Mesenteric fat pad (tissue), 1 donor: ENCODE measurements at places on chromosomes 4 and X. TPM values are rescaled to one million over a fixed set of nuclear protein-coding genes. Genes with fewer than 3 reads are reported as not detected.

The RENBP gene
- 34.5 TPM for total RNA-seq

The CENPE gene
- total RNA-seq, result 1.2 TPM

The MAGEA6 gene
- total RNA-seq, result not detected

The TKTL2 gene
- not detected for total RNA-seq

The JADE3 gene
- total RNA-seq, result 7.2 TPM

The USP38 gene
- total RNA-seq, result 20.7 TPM

The PCSK1N gene
- total RNA-seq, result not detected

The KCNE5 gene
- 0.80 TPM for total RNA-seq

The AFAP1 gene
- total RNA-seq, result 33.9 TPM

The ZNF157 gene
- total RNA-seq, result not detected

The FAM9C gene
- not detected for total RNA-seq

The HTR2C gene
- total RNA-seq, result not detected

The RHOXF1 gene
- 1.2 TPM for total RNA-seq

The SERTM2 gene
- not detected for total RNA-seq

The TMEM31 gene
- not detected for total RNA-seq

The GC gene
- total RNA-seq, result not detected

The MAGEA2B gene
- total RNA-seq, result not detected

The GAK gene
- total RNA-seq, result 91.3 TPM

The ABCD1 gene
- total RNA-seq, result 32.3 TPM

The KCND1 gene
- total RNA-seq, result 1.3 TPM

The CRLF2 gene
- total RNA-seq, result 0.22 TPM

The MAGEB10 gene
- not detected for total RNA-seq

The DUSP9 gene
- total RNA-seq, result 0.39 TPM

The LGI2 gene
- total RNA-seq, result 6.1 TPM

The SLC6A14 gene
- total RNA-seq, result not detected

The GAGE12F gene
- not detected for total RNA-seq

The VCX gene
- total RNA-seq, result not detected

The PGAM4 gene
- not detected for total RNA-seq

The MAGEC2 gene
- total RNA-seq, result not detected

The UCP1 gene
- total RNA-seq, result not detected

The CXXC4 gene
- total RNA-seq, result 1.1 TPM

The GYG2 gene
- 377 TPM for total RNA-seq

The SPANXA1 gene
- not detected for total RNA-seq

The TEX13C gene
- not detected for total RNA-seq

The RHOH gene
- total RNA-seq, result 3.9 TPM

The CHRDL1 gene
- 248 TPM for total RNA-seq

The SSX1 gene
- total RNA-seq, result not detected

The ANOS1 gene
- total RNA-seq, result 2.3 TPM

The TRIM60 gene
- total RNA-seq, result not detected

The FRAS1 gene
- 4.3 TPM for total RNA-seq

The ASB11 gene
- total RNA-seq, result not detected

The RAB40A gene
- total RNA-seq, result not detected

The ARR3 gene
- total RNA-seq, result not detected
